ENCODE measurements at places on chromosomes 13 and 19. TPM values are rescaled to one million over a fixed set of nuclear protein-coding genes. Genes with fewer than 3 reads are reported as not detected.

Gene VN1R4
- polyA plus RNA-seq, result not detected

Gene GZMM
- 96.3 TPM for polyA plus RNA-seq

Gene CEACAM20
- polyA plus RNA-seq, result not detected

Gene OLFM2
- 14.2 TPM for polyA plus RNA-seq

Gene ZNF534
- not detected for polyA plus RNA-seq

Gene CGB1
- polyA plus RNA-seq, result not detected

Gene NOVA2
- not detected for polyA plus RNA-seq

Gene SULT2A1
- not detected for polyA plus RNA-seq

Gene SBK3
- polyA plus RNA-seq, result not detected

Gene EDNRB
- polyA plus RNA-seq, result not detected

Gene FFAR2
- polyA plus RNA-seq, result not detected

Gene SRRM5
- 1.1 TPM for polyA plus RNA-seq

Gene EPSTI1
- 42.5 TPM for polyA plus RNA-seq

Gene SELENOV
- polyA plus RNA-seq, result not detected

Gene CRLF1
- 0.31 TPM for polyA plus RNA-seq

Gene CD209
- polyA plus RNA-seq, result not detected

Gene NKPD1
- 0.28 TPM for polyA plus RNA-seq

Gene KIR3DL2
- 0.42 TPM for polyA plus RNA-seq

Gene GARIN5B
- not detected for polyA plus RNA-seq

Gene GPR183
- 343 TPM for polyA plus RNA-seq

All from CD4-positive, CD25-positive, alpha-beta regulatory T cell (primary cell).